Cerebellar nuclear complex (tissue), 1 donor: ENCODE measurements at places on chromosomes 13 and 19.

GRCh38 chr19:2866495-2867024 is 575 bp upstream of the ZNF556 start:
- DNase-seq, result no peak

GRCh38 chr13:72648513-72649065 is 78.8 kb downstream of the MZT1 start:
- DNase-seq, result no peak

DNA sequence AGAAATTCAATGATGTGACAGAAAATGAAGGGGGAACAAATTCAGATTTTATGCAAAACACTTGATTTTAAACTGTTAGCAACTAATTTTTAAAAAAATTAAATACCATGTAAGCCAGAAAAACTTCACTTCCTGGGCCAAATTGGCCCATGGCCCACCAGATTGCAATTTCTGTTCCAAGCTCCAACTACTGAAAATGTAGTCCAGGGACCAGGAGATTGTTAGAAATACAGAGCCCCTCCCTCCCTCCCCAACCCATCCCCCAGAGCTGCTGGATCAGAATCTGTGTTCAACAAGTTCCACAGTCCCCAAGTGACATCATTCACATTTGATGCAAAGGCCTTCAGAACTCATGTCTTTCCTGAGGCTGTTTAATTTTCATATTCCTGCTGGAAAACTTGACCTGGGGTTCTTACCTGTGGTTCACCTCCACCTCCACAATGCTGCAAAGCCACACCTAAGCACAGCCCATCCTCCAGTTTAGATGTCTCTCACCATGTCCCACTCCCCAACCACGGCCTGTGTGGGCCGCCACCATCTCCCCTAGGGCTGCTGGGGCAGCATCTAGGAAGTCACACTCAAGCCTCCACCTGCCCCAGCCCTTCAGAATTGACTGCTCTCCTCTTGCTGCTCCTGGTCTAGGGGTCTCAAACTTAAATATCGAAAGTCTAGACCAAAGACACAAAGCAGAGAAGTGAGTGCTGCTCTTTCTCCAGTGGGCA is 482.0 kb downstream of the UQCRFS1 start:
- no peak for DNase-seq

DNA sequence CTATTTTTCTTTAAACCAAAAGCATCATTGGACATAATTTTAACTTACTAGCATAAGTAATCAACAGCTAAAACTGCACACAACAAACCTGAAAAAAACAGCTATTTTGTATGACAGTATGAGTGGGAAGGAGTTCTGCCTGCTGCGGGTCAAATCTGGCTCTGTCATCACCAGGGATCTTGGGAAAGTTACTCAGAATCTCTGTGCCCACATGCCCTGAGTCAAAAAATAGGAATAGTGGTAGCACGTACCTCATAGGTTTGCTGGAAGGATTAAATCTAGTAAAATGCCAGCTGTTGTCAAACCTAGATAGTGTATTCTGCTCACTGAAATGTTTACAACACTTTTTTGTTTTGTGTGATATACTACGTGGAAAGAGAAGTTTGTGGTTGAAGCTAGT is 1.1 kb downstream of the CLN5 start:
- no peak for DNase-seq

- no peak for DNase-seq
Observed at GRCh38 chr19:7926021-7926726, at the start of gene CTXN1. TSS of gene CTXN1 (minus strand) at chr19:7926135. CDS start at chr19:7925538, 597 bp downstream.

DNA sequence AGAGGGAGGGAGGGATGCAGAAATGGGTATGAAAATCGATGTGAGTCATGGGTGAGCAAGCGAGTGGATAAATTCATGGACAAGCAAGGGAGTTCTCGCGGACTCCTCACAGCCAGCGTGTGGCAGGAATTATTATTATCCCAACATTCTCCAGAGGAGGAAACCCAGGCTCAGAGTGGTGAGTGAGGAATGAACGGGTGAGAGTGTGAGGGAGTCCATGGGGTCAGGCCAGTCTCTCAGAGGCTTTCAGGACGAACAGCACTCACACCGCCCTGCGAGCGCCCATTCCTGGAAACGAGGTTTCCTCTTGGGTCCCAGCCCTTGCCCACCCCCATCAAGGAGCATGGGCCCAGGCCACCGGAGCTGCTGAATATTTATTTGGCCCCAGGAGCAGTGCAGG is 6.3 kb upstream of the DNAAF3 start:
- no peak for DNase-seq
